Activated CD4-positive, CD25-positive, alpha-beta regulatory T cell (primary cell): ENCODE measurements at places on chromosomes 4 and X.

DNA sequence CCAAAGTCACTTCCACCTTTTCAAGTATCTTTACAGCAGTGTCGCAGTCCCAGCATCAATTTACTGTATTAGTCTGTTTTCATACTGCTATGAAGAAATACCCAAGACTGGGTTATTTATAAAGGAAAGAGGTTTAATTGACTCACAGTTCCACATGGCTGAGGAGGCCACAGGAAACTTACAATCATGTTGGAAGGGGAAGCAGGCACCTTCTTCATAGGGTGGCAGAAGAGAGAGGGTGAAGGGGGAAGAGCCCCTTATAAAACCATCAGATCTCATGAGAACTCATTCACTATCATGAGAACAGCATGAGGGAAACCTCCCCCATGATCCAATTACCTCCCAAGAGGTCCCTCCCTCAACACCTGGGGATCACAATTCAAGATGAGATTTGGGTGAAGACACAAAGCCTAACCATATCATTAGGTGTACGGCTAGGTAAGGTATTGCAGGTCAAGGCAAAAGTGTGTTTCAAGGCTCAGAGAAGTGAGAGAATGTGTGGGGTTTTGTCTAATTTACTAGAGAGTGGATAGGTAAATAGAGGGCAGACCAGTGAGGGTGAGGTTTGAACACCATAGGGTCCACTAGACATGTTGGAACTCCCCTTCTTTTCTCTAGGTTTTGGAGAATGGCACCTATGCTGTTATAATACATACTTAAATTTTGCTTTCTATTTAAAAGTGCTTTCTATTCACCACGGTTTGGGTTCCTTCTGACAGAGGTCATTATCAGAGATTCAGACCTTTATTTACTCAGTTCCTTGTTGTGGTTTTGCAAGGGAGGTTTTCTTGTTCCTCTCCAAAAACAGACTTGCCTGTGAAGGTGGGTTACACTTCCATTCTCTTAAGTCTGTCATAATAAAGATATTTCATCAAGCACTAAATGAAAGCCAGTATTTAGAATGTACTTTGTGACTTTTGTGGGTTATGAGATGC is 186.6 kb downstream of the CPEB2 start:
- DNase-seq: no peak

DNA sequence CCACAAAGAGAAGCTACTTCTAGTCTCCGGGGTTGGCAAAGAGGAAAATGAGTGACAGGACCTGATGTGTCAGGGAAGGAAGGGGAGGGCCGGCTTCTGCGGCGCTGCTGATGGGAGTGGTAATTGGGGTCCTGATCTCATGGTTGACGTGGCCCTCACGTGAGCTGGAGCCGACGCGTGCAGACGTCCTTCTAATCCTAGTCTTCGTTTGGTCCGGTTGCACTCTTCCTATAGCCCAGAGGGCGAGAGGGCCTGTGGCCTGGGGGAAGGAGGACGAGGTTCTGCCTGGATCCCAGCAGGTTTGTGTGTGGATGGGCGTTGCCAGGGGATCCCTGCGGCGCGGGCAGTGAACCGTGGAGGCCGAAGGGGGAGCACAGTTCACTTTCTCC is at the start of gene ARMCX1:
Gene ARMCX1, plus strand, starts transcription at position 186 of the 389 bp plus-strand sequence. CDS start 2,384 bp downstream, outside the sequence.
- DNase-seq: no peak

DNA sequence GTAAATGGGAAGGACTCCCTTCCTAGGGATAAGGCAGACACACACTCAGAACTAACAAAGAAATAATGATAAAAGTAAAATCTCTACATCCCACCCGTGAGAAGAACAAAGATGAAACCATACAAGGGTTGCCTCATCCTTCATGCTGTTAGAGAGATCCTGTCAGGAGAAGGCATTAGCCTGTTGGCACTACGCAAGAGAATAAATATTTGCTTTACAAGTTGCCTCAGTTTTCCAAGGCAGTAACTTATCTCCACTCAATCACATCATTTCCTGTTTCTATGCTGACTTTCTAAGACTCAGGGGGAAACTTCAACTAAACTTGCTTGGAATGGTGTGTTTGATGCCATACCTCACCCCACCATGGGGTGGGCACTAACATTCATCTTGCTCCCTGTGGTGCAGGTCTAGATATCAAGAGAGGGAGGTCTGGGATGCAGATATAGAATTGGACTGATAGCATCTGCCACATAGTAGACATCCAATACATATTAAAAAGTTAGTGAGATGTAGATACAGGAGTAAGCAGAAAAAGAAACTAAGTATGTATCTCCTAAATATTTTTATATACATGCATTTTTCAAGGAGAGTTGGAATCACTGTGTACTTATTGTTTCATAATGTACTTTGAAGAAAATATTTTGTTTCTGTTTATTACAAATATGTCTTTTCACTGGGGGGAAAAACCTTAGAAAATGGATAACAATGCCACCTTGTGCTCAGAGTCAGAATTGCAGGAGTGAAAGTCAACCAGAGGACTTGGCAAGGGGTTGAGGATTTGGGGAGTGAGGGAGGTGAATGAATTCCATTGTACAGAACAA is 57.2 kb upstream of the BEX4 start:
- DNase-seq: no peak

DNA sequence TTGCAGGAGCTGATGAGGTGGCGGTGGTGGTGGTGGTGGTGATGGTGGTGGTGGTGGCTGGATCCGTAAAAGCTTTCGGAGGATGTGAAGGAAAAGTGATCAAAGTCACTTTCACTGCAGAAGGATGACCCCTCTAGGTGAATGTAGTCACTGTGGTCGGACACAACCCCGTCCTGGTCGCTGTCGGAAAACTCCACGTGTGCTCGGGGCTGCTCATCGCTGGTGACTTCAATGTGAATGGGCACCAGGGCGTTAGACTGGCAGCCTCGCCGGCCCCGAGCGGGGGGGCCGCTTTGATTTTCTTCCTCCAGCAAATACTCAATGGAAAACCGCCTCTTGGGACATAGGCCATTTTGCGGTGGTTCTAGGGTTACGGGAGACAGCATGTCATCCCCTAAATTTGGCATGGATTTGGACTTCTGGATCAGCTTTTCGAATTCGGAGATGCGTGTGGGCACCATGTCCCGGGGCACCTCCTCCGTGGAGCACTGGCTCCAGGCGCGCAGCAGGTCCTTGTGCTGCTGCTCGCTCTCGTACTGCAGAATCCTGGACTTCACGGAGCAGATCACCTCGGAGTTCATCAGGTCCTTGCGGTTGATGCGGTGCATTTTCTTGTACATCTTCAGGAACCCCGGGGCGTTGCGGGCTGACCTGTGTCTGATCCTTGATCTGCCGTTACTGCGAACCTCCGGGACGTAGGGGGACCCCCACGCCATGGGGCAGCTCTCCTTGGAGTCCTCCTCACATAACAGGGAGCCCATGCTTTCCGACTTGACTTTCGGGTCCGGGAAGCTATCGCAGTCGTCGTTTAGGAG is 88.3 kb upstream of the PDLIM3 start:
- no peak for DNase-seq

- no peak for DNase-seq
These were observed 93.1 kb downstream of the PSAPL1 start for GRCh38 chr4:7341491-7342222.

DNA sequence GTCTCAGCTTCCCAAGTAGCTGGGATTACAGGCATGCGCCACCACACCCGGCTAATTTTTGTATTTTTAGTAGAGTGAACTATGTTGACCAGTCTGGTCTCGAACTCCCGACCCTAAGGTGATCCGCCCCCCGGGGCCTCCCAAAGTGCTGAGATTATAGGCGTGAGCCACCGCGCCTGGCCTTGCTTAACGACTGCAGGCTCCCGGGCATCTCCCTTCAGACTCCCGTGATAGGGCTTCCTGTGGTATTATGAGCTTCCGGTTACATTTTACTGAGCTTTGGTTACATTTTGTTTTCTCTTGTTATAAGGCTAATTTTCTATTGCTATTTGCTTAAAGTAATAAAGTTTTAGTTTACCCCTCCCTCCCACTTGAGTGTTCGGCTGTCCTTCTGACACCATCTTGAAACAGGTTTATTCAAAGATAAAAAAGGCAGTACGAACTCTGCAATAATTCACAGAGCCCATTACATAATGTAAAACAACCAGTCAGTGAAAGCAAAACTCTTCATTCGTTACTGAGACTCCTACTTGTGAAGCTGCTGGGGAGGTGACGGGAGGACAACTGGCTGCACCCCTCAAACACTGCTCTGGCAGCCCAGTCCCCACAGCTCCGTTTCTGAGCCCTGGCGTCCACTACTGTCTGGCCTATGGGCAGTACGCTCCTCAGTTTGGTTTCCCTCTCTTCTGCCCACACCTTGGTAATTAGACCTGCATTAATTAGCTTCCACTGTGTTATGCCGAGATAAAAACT is 795.7 kb upstream of the SLIT2 start:
- no peak for DNase-seq

- no peak for DNase-seq
These were observed 188.3 kb downstream of the RASL11B start for GRCh38 chr4:53050361-53050774.

DNA sequence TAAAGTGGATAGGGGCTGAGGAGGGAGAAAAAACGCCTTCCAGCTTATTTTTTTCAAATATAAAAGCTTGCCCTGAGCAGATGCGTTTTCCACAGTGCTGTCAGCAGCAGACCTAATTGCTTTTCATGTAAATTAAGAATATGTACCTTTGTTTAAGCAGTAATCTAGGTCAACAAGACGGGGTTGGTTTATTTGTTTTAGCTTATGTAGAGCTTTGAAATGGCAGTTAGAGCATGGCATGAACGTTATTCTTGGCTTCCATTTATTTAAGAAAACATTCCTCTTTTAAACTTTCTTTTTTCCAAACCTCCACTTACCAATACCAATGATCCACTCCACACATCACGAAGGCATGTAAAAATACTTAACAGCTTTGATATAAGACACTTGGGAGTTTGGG is 220.3 kb upstream of the TENM3 start:
- no peak for DNase-seq

- no peak for DNase-seq
These were observed 71.0 kb downstream of the DDX60L start for GRCh38 chr4:168409089-168409801.

- no peak for DNase-seq
These were observed 11.1 kb downstream of the ITIH6 start for GRCh38 chrX:54786967-54787366.

- DNase-seq: no peak
These were observed 82.8 kb downstream of the PDGFC start for GRCh38 chr4:156888762-156889161.

- DNase-seq: no peak
These were observed 32.8 kb upstream of the ADAD1 start for GRCh38 chr4:122346036-122346435.

GRCh38 chr4:21596521-21596920 is 352.1 kb downstream of the KCNIP4 start:
- no peak for DNase-seq

DNA sequence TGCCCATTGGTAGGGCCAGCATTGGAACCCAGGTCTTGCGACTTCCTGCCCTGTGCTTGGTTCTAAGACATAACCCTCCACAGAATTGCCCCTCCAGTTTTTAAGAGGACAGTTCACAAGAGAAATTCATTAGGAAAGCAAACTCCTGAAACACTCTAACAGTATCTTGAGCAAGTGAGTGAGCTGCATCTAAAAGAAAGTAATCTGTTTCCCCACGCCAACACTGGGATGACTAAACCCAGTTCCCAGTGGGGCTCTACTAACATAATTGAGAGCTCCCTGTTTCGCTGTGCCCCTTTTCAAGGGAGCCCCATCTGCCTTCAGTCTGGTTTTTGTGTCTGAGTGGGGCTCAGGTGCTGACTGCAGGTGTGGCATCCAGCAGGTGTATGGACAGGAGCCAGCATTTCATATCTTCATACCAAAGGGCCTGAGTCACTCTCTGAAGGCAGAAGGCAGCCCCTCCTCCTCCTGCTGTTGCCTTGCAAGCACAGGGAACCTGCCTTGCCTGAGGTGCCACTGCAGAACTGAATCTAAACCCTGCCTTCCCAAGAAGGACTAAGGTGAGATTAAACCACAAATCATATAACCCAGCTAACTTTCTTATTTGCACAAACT is 8.0 kb downstream of the AMOT start:
- DNase-seq: no peak

DNA sequence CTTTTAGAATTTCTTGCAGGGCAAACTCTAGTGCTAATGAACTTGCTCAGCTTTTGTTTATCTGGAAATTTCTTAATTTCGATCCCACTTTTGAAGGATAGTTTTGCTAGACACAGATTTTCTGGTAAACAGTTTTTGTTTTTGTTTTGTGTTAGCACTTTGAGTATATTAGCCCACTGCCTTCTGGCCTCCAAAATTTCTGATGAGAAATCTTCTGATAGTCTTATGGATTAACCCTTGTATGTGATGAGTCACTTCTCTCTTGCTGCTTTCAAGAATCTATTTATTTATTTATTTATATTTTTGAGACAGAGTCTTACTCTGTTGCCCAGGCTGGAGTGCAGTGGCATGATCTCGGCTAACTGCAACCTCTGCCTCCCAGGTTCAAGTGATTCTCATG is 27.0 kb upstream of the GIMD1 start:
- no peak for DNase-seq

DNA sequence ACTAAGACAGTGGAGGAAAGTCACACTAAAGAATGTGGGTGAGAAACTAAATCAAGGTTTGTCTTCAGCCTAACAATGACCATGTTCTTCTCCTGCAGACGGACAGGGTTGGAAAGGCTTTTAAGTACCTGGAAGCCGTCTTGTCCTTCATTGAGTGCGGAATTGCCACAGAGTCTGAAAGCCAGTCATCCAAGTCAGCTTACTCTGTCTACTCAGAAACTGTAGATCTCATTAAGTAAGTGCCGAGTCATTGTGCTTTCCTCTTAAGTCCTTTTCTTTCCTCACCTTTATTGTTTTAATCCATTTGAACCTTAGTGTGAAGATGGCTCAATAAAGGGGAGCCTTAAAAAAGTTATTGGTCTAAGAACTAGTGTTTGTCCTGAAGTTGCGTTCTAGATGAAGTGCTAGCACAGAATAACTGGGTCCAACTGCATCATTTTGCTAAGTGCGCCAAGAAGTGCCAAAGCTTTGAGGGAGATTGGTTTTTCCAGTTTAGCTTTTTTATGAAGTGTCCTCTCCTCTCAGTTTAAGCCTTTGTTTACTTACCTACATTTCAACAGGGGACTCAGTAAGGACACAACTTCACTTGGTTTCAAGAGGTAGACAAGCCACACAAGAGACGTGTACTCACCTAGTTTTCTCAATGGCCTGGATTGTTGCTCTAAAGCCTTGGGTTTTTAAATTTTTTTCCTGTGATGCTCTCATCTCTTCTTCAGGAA is 89.3 kb downstream of the KLHL8 start:
- no peak for DNase-seq

GRCh38 chr4:152697284-152698088 is 17.7 kb upstream of the TMEM154 start:
- DNase-seq: no peak

DNA sequence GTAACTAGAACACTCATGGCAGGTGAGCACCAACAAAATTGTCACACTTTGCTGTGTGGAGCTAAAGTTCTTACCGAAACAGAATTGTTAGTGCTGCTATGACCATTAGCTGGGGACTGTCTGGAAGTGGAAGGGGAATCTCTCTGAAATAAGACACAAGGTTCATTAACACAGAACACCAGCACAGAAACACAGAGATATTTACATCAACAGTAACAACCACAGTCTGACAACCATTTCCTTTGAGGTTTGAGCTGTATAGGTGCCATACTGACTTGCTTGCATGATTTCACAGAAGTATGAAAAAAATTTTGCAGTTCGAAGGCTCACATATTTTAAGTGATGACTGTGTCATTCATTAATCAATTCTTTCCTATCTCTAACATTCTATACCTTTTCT is 109.8 kb downstream of the NYX start:
- DNase-seq: no peak

GRCh38 chr4:137526681-137527080 is 5.6 kb downstream of the PCDH18 start:
- DNase-seq: no peak

GRCh38 chr4:27293831-27294230 is 433.2 kb downstream of the STIM2 start:
- no peak for DNase-seq

GRCh38 chrX:134669378-134670098 is 11.3 kb upstream of the PLAC1 start:
- DNase-seq: no peak
